ENCODE measurements at places on chromosomes 16 and 17.

- no peak for DNase-seq
These were observed 81.4 kb downstream of the SLC39A11 start for GRCh38 chr17:73011016-73011486.

DNA sequence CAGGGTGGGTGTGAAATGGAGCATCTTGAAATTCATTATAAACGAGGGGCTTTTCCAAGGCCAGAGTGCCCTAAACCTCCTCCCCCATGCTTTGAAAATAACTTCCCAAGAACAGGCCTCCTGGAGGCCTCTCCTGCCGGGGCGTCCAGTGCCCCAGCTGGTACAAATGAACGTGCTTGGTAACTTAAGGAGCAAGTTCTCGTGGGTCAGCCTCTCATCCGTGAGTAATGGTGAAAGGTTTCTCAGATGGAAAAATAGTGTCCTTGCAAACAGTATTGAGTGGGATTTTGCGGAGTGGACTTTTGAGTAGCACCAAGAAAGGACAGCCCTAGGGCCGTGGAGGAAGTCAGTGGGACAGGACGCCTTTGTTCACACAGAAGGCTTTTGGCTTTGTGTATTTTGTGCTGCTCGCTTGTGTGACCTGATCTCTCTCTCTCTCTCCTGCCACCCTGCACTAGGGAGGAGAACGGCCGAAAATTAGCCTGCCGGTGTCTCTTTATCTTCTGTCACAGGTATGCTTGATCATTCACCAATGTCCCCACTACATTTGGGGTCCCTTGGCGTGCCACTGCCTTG lies 34.6 kb downstream of the CLEC16A start:
- DNase-seq = no peak

DNA sequence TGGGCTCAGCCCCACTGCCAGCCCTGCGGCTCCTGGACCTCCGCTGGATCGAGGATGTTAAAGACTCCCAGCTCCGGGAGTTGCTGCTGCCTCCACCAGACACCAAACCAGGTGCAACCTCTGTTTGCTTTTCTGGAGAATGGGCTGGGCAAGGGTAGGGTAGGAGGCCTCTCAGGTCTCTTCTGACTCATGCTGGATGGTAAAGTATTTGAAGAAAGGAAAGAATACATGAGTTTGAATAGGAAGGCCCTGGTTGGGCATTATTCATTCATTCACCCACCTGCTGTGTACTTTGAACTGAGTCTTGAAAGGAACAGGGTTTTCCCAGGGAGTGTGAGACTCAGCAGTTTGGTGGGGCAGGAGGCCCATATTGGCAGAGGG lies 6.5 kb upstream of the ORAI3 start:
- no peak for DNase-seq

DNA sequence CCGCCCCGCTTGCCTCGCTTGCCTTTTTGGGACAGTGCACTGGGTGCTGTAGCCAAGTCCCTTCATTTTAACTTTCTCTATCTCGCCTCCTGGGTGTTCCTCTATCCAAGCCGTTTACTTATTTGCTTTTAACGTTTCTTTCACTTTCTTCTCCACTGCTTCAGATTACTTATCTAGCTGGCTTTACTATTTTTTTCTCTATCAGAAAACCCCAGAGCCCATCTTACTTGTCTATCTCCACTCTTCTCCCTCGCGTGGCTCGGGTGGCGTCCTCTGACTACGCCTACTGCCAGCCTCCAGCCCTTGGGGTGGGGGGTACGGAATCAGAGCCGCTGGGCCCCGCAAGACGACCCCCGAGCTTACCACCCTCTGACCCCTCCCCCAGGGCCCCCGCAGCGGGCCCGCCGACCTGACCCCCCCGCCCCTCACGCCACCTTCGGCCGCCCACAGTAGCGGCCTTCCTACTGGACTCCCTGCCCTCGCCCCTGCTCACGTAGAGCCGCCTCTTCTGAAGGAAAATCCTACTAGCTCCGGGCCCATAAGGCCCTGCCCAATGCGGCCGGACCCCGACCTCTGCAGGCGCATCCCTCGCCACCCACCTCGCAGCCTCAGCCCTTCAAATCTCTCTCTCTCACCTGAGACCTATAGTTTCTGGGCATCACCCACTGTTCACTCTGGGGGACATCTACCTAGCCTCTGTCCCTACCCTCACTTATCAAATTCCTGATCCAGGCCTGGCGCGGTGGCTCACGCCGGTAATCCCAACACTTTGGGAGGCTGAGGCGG lies 1.0 kb upstream of the SLC12A4 start:
- no peak for DNase-seq

GRCh38 chr17:4823373-4824089 lies 9.6 kb upstream of the MINK1 start:
- no peak for DNase-seq

DNA sequence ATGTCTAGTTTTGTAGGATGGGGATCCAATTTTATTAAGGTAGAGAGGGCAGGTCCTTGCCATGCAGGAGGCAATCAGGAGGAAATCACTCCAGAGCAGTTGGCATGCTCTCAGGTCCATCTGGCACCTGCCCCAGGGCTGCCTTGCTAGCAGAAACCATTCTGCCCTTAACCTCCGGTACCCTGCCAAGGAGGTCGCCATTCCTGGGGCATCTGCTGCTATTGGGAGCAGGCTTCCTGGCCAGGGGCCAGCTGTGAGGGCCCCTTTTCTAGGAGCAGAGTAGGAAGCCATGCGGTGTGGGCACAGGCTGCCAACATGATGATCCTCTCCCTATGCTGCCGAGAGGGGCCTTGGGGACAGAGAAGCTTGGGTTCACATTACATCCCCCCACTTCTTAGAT lies 47.6 kb upstream of the MGAT5B start:
- DNase-seq = no peak

- DNase-seq = no peak
These were observed 61.7 kb upstream of the SMURF2 start for GRCh38 chr17:64723781-64724180.

DNA sequence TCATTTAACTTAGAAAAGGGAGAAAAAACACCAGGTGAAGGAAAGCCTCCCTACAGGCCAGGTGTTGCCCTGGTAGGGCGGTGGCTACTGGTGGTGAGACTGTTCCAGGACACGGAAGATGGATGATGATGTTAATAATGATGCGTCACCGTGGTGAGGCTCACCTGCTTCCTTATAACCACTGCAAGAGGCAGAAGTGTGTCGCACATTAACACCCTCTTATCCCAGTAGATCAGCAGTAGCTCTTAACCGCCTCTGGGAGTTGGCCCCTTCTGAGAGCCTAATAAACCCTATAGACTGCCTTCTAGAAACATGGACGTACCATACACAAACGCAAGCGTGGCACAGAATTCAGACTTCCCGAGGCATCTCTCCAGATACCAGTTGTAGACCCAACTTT lies 7.8 kb downstream of the BFAR start:
- DNase-seq = no peak
